ENCODE measurements at places on chromosomes 5 and 9. TPM values are rescaled to one million over a fixed set of nuclear protein-coding genes. Genes with fewer than 3 reads are reported as not detected.

DNA sequence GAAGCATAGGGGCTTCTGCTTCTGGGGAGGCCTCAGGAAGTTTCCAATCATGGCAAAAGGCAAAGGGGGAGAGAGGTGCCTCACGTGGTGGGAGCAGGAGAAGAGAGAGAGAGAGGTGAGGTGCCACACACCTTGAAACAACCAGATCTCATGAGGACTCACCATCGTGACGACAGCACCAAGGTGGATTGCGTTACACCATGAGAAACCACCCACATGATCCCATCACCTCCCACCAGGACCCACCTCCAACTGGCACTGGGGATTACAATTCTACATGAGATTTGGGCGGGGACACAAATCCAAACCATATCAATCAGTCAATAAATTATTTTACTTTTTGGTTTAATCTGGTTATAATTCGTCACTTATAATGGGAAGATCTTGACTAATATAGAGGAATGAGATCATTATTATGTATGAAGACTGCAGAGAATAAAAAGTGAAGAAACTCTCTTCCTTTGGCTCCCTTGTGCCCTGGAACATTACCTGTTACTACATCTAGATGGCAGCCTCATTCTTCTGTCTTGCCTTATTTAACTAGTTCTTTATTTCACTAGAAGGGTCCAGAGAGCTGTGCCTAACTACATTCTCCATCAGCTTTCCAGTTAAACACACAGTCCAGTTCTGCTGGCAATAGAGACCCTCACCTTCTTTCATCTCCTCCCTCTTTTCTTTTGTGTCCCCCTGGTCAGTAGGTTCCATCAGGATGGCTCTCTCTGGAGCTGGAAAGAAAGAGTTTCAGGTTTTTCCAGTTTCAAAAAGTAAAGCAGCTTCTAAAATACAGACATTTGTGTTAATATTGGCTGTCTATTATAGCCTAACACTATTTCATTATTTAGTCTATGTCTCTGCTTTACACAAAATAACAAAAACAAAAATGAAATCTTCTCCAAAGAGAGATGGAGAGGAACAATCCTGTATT is 21.7 kb upstream of the SPINK7 start:
- no peaks in the 10 kb centered on the region for H3K36me3 ChIP-seq
- H3K27me3 ChIP-seq: no peaks in the 10 kb centered on the region
- H3K4me1 ChIP-seq: no peaks in the 10 kb centered on the region

DNA sequence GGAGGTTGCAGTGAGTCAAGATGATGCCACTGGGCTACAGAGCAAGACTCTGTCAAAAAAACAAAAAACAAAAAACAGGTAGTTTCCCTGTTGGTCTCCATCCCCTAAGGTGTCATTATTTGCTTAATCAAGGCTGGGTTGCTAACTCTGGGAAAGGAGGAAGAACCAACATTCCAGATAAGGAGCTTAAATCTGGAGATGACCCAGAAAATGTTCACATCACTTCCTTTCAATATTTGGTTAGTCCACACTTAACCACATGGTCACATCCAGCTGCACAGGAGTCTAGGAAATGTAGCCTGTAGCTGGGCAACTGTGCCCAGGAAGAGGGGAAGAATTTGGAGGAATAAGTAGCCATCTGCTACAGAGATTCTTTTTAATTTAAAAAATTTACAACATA is 25.9 kb upstream of the MEGF9 start:
- H3K4me1 ChIP-seq: peaks cover 49% of the 10 kb centered on the region
- H3K27me3 ChIP-seq: no peaks in the 10 kb centered on the region
- no peaks in the 10 kb centered on the region for H3K36me3 ChIP-seq
- DNase-seq: peak; percentile 61
- H3K27ac ChIP-seq: peak overlapping the region; percentile 12
- no peak overlapping the region for H3K4me3 ChIP-seq

- peak within 1 kb of the TSS; percentile 56 for H3K27ac ChIP-seq
- no peaks in the 10 kb centered on the region for H3K27me3 ChIP-seq
- H3K4me3 ChIP-seq: peak within 1 kb of the TSS; percentile 87
These were observed at the start of gene ERMP1 for GRCh38 chr9:5832538-5833529. ERMP1 (minus strand) TSS chr9:5833117; CDS start chr9:5833027, 90 bp downstream.

Gene DND1
- total RNA-seq: 1.2 TPM

GRCh38 chr5:112479418-112479817 is 60.3 kb upstream of the EPB41L4A start:
- DNase-seq: peak; percentile 51
- H3K27me3 ChIP-seq: no peaks in the 10 kb centered on the region
- H3K36me3 ChIP-seq: no peaks in the 10 kb centered on the region
- H3K4me1 ChIP-seq: no peaks in the 10 kb centered on the region
- no peak overlapping the region for H3K27ac ChIP-seq

Gene SPATA24
- 6.5 TPM for total RNA-seq

Gene ABHD17B
- total RNA-seq: 21.9 TPM

DNA sequence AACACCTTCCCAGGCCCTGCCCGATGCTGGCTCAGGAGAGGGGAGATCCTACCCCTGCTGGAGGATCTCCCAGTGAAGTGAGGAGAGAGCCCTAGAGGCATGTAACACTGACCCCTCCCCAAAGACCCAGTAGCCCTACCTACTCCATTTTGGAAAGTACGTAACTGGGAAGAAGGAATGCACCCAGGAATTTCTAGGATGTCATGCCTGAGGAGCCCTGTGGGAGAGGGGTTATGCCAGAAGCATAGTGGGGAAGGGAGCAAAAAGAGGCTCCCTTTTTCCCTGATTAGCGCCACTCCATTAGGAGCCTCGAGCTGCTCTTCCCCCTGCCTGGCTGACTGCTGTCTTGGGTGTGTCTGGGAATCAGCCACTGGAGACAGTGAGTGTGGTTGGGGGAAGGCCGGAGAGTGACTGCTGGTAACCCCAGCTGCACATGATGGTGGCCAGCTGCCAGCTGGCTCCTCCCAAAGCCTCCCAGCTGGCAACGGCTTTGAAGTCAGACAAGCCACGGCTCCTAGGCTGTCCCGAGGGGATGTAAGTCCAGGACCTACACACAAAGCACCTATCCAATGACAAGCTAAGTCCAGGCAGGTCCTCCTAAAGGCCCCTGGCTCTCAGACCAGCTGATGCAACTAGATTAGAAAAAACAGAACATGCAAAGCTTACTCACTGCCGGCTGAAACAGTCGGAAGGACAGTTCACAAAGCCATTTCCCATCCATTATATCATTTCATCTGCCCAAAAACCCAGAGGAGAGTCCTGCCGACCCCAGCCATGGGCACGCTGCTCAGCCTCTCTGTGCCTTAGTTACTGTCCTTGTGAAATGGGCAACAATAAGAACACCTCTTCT is 136.5 kb upstream of the ABCA1 start:
- H3K27ac ChIP-seq: peak overlapping the region; percentile 97
- peak; percentile 94 for DNase-seq
- H3K36me3 ChIP-seq: no peaks in the 10 kb centered on the region

Measured in PC-9 (cell line).